ENCODE measurements at places on chromosomes 11 and 22. TPM values are rescaled to one million over a fixed set of nuclear protein-coding genes. Genes with fewer than 3 reads are reported as not detected.

PLAAT5 gene
- total RNA-seq = not detected

PDE2A gene
- total RNA-seq = 1.1 TPM

PIWIL4 gene
- 10.2 TPM for total RNA-seq

RASSF10 gene
- not detected for total RNA-seq

PRODH gene
- not detected for total RNA-seq

LMO2 gene
- total RNA-seq = 87.3 TPM

SLC7A4 gene
- not detected for total RNA-seq

FJX1 gene
- total RNA-seq = 2.7 TPM

OR8G1 gene
- 0.54 TPM for total RNA-seq

FAR1 gene
- 63.5 TPM for total RNA-seq

NCF4 gene
- 0.56 TPM for total RNA-seq

LIPT2 gene
- total RNA-seq = 2.9 TPM

IPO7 gene
- 136 TPM for total RNA-seq

C11orf97 gene
- total RNA-seq = not detected

PVALB gene
- total RNA-seq = not detected

FAM227A gene
- 1.4 TPM for total RNA-seq

KCNK4 gene
- not detected for total RNA-seq

ACAT1 gene
- total RNA-seq = 65.1 TPM

DNA sequence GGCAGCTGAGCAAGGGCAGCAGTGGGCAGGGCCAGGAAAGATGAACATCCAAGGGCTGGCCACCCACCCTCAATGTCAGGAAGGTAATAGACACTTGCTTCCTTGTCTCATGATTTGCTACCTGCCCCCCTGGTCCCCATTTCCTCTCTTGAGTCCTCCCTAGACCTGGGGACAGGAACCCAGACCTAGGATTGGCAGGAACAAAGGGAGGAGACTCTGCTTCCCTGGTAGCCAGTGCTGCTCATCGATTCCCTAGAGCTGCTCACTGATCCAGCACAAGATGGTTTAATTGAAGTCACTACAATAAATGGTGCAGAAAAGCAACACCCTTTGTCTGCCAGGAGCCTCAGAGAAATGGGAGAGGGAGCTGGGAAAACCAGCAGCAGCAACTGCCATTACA lies 67.8 kb upstream of the CHST1 start:
- no peak for DNase-seq

- no peak for DNase-seq
These were observed 181.8 kb downstream of the UVRAG start for GRCh38 chr11:75996523-75997442.

- DNase-seq = no peak
These were observed 6.4 kb downstream of the RBX1 start for GRCh38 chr22:40957601-40958000.

GRCh38 chr11:117970400-117971024 lies 15.7 kb upstream of the IL10RA start:
- no peak for DNase-seq

GRCh38 chr11:109794501-109794900 lies 298.7 kb upstream of the ZC3H12C start:
- DNase-seq = no peak

- no peak for DNase-seq
These were observed 15.0 kb upstream of the GNB1L start for GRCh38 chr22:19869497-19870152.

- no peak for DNase-seq
These were observed 101.9 kb upstream of the VPREB1 start for GRCh38 chr22:22142661-22143060.

DNA sequence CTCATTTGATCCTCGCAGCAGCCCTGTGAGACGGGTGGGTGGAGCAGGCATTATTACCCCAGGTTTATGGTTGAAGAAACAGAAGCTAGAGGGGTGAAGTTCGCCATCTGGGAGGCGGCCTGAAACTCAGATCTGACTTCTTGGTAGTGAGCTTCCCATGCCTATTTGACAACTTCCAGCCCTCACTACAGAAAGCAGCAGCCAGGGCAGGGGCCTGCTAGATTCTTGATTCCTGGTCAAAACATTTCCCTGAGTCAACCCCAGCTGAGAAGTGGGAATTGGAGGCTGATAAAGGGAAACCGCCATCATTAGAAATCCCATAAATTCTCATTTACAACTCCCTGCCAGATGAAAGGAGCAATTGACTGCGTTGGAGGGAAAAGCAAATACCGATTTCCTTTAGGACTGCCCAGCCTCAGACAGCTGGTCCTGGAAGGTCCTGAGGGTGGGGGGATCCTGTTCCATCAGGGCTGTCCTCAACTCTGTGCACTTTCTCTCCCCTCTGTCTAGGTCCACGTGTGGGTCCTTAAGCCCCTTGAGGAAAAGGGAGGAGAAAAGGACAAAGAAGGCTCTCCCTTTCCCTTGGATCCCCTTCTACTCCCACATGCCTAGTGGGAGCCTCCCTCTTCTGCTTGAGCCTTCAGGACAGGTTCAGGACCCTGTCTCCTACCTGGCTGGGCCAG lies 10.2 kb upstream of the NECTIN1 start:
- DNase-seq = no peak

GRCh38 chr11:78331711-78332110 lies 85.9 kb downstream of the GAB2 start:
- no peak for DNase-seq

- no peak for DNase-seq
These were observed 65.6 kb downstream of the CECR2 start for GRCh38 chr22:17434856-17435255.

DNA sequence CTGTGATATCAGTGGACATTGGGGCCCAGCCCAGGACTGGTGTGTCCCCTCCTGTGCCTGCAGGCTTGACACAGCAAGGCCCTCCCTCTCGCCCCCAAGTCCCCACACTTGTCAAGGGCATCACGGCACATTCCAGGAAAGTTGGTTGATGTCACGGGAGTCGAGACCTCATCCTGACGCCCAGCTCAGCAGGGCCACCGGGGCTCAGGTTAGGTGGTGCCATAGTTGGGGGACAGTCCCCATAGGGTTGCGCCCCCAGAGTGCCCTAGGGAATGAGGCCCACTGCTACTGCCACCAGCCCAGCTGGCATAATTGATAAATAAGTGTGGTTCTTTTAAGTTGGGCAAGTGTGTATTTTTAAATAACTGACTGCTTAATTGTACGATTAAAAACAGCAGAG lies 28.3 kb upstream of the GRAMD4 start:
- DNase-seq = no peak

- peak; percentile 81 for DNase-seq
These were observed 21.8 kb downstream of the SNX19 start for GRCh38 chr11:130894322-130895025.

GRCh38 chr11:9609002-9609759 lies 35.7 kb downstream of the WEE1 start:
- no peak for DNase-seq

DNA sequence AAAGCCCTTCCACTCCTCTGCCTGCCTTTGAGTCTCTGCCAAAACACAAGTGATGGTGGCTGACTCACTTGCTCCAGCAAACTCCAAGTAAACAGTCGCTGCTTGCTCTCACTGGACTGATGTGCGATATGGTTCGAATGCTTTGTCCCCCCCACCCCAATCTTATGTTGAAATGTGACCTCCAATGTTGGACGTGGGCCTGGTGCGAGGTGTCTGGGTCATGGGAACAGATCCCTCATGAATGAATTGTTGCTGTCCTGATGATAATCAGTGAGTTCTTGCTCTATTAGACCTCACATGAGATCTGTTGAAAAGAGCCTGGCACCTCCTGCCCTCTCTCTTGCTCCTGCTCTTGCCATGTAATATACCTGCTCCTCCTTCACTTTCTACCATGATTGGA lies 747.9 kb downstream of the OPCML start:
- DNase-seq = no peak

DNA sequence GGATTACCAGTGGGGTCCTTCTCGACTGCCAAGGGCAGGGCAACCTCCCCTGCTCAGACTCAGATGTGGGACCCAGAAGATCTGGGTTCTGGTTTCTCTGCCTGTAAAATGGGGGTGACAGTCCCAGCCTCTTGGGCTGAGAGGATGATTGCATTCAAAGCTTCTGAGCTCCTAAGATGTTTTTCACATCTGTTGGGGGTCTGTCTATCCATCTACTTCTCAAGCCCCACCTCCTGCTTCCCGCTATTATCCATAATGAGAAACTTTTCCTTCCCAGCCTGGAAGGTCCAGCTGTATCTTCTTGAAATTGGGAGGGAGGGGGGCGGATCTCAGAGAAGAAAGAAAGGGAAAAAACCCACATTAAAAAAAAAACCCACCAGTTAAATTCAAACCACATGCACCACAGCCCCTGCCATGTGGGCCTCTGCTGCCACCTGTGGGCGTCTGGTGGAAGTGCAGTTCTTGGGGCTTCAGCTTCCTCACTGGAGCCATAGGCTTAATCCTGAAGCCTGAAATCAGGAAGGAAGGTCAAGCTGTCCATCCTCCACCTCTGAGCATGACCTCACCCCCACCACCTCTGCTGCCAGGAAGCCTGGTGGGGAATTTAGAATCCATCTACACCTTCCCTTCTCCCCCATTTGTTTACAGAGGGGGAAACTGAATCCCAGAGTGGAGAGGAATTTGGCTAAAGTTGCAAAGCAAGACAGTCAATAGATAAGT lies 27.3 kb downstream of the ARHGEF17 start:
- DNase-seq = peak; percentile 86

DNA sequence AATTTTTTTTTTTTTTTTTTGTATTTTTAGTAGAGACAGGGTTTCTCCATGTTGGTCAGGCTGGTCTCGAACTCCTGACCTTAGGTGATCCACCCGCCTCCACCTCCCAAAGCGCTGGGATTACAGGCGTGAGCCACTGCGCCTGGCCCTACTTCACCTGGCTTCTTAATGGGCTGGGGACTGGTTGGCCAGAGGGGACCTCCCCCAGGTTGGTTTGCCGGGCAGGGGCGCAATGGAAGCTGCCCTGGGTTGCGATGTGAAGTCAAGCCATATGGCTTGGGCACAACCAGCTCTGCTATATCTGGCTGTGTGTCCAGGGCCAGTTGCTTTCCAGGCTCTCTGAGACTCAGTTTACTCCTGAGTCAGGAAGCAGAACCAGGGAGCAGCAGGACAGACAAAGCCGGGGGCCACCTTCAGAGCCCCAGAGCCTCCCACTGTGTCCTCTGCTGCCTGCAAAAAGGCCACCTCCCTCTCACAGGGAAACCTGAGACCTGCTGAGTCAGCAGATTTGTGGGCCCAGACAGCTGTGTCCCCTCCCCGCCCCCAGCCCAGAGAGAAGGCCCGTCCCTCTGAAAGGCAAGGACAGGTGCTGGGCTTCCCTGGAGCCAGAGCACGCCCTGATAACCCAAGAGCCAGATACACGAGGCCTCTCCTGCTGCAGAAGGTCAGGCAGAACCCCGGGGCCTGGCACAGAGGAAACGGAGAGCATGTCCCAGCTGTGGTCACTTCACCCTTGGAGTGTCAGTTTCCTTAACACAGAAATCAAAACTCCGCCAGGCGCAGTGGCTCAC lies 29.2 kb upstream of the DAGLA start:
- peak; percentile 63 for DNase-seq

- peak; percentile 72 for DNase-seq
These were observed 82.9 kb downstream of the MAML2 start for GRCh38 chr11:96260067-96260511.

- peak; percentile 98 for DNase-seq
These were observed 6.0 kb downstream of the P2RX6 start for GRCh38 chr22:21020802-21021429.

DNA sequence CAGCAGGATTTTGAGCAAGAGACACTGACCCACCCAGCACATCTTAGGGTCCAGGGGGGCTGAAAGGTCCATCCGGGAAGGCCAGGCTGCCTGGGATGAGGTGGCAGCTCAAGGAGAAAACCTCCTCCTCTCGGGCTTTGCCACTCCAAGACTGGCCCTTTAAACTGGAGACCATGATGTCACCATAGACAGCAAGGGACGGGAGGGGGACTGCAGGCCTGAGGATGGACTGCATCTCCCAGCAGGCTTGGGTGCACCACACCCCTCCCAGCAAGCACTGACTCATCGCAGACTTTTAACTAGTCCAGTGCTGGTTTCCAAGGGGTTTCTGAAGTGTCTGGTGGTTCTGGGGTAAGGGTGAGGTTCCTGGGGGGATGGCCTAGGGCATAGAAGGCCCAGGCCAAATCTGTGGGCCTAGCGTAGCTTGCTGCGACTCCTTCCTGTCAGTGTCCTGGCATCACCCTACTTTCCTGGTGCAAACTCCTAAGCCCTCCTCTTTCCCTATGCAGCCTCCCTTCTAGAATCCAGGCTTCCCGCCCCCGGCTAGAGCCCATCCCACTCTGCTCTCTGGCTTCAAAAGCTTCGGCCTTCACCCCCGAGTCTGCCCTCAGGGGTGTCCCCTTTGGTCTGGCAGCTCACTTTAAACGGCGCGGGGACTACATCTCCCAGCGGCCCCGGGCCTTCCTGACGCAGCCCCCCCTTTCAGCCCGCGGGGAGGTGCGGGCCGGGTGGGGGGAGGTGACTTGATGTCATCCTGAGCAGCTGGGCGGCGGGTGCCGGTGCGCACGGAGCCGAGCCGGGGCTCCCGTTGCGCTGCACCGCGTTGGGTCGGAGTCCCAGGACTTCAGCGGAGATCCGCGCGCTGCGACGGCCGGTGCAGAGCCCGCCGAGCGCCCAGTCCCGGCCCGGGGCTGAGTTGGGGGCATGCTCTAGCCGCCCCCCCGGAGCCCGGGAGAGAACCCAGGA lies at the start of gene PPP2R5B:
Gene PPP2R5B, plus strand, starts transcription at position 746 of the 966 bp plus-strand sequence. CDS start 1,046 bp downstream, outside the sequence.
- peak; percentile 95 for DNase-seq

DNA sequence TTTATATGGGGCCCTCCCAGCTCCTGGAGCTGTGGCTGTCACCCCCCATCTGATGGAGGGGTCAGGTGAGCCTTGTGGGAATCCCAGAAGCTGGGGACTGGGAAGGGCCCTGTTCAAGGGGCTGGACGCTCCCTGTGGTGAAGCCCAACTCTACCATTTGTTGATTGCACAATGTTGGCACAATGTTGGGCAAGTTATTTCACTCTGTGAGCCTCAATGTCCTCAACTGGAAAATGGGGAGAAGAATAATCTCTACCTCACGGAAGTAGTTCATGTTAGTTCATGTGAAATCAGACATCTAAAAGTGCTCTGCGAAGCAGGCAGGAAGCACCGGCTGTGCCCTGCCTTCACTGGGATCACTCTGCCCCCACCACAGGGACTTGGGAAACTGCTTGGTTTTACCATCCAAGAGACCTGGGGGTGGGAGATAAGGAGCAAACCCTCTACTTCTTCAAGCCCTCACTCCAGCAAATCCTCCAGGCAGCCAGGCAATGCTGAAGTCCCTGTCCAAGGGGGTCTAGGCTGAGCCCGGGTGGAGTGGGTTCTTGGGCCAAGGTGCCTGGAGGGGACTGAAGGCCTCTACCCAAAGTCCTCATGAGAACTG lies 715 bp upstream of the PRR5 start:
- DNase-seq = peak; percentile 14

- DNase-seq = no peak
These were observed 15.3 kb downstream of the C11orf54 start for GRCh38 chr11:93756748-93757147.

- DNase-seq = no peak
These were observed 489.9 kb upstream of the RAG2 start for GRCh38 chr11:37087650-37088572.

DNA sequence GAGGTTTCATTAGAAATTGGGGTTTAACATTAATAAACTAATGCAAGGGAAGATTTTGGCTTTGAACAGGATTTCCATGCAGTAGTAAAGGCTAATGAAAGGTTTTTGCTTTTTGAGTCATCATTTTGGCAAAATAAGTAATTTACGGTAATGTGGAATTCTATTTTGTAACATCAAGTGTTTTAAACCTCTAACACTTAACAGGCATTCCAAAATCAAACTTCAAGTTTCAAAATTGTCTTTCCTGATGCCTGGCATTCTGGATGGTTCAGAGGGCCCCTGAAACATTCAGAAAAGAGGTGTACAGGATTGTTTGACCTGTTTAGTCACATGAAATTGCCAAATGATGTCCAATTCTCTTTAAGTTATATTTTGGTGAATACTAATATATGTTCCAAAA lies 90.4 kb upstream of the GNAZ start:
- no peak for DNase-seq

- no peak for DNase-seq
These were observed 76.9 kb upstream of the CTSC start for GRCh38 chr11:88414385-88414861.
